Immature natural killer cell (primary cell): ENCODE measurements at places on chromosomes 2 and 18. TPM values are rescaled to one million over a fixed set of nuclear protein-coding genes. Genes with fewer than 3 reads are reported as not detected.

DNA sequence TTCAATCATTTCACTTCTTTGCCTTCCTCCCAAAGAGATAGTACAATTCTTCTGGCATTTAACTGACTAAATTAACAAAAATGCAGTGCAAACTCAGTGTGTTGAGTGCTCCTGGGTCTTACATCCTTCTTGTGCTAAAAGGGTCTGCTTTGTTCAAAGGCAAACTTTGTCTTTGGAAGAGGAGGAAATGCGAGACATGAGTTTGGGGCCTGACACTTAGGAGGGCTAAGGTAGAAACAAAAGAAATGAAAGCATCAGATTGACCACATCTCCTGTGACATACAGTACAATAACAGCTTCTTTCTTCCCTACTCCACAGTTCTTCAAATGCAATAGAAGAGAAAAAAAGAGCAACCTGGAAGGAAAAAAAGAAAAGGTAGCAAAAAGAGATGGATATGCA is 161.7 kb downstream of the CNTNAP5 start:
- no peak overlapping the region for H3K27ac ChIP-seq
- peaks cover 5% of the 10 kb centered on the region for H3K36me3 ChIP-seq
- H3K4me1 ChIP-seq: no peaks in the 10 kb centered on the region
- no peak for DNase-seq
- H3K4me3 ChIP-seq: no peak overlapping the region
- H3K27me3 ChIP-seq: no peaks in the 10 kb centered on the region

GRCh38 chr2:69041214-69041613 is 28.2 kb downstream of the ANTXR1 start:
- H3K4me3 ChIP-seq: no peak overlapping the region
- H3K36me3 ChIP-seq: no peaks in the 10 kb centered on the region
- H3K4me1 ChIP-seq: no peaks in the 10 kb centered on the region

DNA sequence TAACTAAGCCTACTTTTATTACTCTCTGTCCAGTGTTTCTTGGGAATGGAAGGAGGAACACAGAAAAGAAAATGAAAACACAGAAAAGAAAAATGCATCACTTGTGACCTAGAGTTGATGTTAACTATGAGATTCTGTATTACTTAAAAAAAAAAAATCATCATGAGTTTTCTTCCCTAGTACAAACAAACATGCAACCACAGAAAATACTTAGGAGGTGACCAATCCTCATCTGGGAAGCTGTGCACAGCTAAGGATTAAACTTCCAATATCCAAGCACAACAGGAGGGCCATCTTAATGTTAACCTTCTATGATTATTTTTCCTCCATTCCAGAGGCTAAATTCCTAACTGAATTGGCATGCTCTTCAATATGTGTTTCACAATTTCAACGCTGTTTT is 1140.4 kb downstream of the LRP1B start:
- H3K4me3 ChIP-seq: no peak overlapping the region
- H3K27me3 ChIP-seq: no peaks in the 10 kb centered on the region
- no peak overlapping the region for H3K27ac ChIP-seq
- H3K36me3 ChIP-seq: no peaks in the 10 kb centered on the region

DNA sequence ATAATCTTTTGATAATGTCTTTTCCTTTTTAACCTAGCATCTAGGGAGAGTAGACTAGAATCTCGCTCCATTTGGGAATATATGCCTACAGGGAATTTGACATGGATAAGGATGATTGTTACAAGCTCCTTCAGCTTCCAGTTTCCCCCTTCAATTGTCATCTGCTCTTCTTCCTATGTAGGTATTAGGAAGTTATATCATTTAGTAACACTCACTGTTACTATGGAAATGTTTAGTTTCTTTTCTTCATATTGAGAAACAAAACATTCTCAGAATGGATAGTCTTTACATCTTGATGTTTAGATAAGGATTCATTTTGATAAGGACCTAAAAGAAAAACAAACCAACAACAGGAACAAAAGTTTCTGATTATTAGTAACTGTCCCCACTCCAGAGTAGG is 127.6 kb downstream of the PHLPP1 start:
- H3K36me3 ChIP-seq: no peaks in the 10 kb centered on the region
- no peak for DNase-seq
- no peak overlapping the region for H3K4me3 ChIP-seq
- no peak overlapping the region for H3K27ac ChIP-seq
- H3K27me3 ChIP-seq: peaks cover 2% of the 10 kb centered on the region

DNA sequence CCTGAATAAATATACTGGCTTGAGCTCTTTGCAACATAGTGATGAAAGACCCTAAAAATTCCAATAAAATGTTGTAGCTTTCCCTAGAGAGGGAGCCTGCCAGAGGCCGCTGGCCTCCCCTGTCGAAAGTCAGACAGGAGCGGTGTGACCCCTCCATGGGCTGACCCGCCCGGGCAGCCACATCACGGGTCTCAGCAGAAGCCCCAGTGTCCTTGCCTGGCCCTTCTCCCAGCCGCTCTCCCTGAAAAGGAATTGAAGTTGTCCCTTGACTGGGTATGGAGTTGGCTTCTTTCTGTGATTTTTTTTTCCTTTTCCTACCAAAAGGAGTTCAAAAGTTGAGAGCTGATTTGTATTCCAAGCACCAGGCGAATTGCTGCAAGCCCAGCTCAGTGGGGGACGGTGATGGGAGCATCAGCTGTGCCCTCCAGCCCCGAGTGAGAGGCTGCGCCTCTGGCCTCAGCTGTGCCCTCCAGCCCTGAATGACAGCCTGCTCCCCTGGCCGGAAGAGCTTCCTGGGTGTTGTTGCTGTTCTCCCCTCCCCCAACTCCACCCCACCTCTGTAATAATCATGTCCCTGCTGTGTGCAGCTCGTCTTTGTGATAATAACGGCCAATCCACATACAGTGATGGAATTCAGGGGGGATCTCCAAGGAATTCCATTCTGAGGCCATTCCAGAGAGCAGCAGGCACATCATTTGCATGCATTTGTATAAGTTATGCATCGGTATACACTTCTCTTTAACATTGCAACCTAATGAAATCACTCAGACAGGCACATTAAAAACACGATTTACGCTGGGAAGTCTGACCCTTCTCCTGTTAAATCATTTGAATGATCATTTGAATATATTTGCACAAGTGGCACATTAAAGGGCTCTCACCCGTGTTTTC is 501.0 kb downstream of the EIPR1 start:
- H3K36me3 ChIP-seq: no peaks in the 10 kb centered on the region
- no peak for DNase-seq
- no peak overlapping the region for H3K4me3 ChIP-seq
- H3K27me3 ChIP-seq: no peaks in the 10 kb centered on the region

DNA sequence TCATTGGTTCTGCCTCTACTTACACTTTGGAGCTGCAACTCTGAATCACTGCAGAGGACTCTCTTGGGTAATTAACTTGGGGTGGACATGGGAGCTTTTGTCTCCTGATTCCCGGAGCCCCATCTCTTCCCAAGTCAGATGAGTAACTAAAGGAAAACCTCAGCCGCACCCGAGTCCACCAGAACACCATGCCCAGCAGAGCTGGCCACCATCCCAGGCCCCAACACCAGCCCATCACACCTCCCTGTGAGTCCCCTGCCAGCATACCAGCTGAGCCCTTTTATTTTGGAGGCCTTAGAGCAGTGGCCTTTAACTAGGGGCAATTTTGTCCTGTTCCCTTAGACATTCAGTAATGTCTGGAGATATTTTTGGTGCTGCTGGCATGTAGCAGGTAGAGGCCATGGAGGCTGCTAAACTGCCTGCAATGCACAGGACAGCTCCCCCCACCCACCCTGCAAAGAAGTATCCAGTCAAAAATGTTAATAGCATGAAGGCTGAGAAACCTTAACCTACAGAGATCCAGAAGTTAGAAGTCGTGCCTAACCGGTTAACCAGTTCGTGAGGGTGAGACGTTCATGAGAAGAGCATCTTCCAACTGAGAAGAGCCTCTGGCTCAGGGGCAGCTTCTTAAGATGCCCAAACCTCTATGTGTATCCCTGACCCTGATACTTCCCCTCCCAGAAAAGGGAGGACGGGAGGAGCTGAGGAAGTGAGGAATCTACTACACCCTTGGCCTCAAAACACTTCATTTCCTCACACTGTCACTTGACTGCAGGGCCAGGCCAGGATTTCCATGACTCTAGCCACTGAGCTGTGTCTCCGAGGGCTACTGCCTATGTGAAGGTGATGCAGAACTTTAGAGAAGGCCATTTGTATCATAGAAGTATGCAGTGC is 139.9 kb upstream of the EPAS1 start:
- H3K27me3 ChIP-seq: peaks cover 3% of the 10 kb centered on the region
- H3K27ac ChIP-seq: no peak overlapping the region
- H3K4me3 ChIP-seq: no peak overlapping the region
- peaks cover 26% of the 10 kb centered on the region for H3K36me3 ChIP-seq
- DNase-seq: no peak
- no peaks in the 10 kb centered on the region for H3K4me1 ChIP-seq

DNA sequence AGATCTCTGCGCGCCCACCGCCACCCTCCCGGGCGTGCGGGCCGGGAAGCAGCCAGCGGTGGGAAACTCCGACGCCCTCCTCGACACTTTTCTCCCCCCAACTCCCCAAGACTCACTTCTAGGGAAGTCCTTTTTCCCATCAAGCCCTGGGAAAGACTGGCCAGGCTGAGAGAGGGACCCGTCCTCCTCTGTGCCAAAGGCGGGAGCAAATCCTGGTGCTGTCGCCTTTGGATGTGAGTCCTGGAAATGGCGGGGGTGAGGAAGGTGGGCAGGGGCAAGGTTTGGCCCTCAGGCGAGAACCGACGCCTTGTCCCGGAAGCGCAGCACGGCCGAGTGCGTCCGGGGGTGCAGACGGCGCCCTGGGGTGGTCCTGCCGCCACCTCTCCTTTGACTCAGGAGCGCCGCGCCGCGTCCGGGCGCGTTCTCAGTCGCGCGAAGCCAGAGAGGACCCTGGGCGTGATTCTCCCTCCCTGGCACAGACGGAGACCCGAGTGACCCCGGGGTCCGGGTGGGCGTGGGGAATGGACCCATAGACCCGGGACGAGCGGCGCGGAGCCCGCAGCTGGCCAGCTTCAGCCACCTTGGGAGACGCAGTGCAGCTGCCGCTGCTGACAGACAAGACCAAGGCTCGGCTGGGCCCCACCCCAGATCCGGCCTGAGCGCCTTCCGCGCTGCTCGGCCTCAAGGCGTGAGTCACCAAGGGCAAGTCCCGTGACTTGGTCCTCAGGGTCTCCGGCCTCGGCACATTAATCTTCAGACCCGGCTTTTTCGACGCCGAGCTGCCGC is 3.5 kb upstream of the LBX2 start:
- H3K27me3 ChIP-seq: peaks cover 16% of the 10 kb centered on the region
- peak overlapping the region; percentile 78 for H3K27ac ChIP-seq
- peaks cover 73% of the 10 kb centered on the region for H3K4me1 ChIP-seq
- DNase-seq: peak; percentile 64

GRCh38 chr2:140472676-140473075 is 1658.1 kb downstream of the LRP1B start:
- no peak overlapping the region for H3K4me3 ChIP-seq
- no peaks in the 10 kb centered on the region for H3K4me1 ChIP-seq
- no peaks in the 10 kb centered on the region for H3K27me3 ChIP-seq
- no peak for DNase-seq

GRCh38 chr2:31230751-31231150 is 3.2 kb upstream of the EHD3 start:
- DNase-seq: no peak
- H3K27me3 ChIP-seq: peaks cover 8% of the 10 kb centered on the region
- no peaks in the 10 kb centered on the region for H3K36me3 ChIP-seq
- H3K27ac ChIP-seq: no peak overlapping the region
- no peak overlapping the region for H3K4me3 ChIP-seq

- no peak overlapping the region for H3K27ac ChIP-seq
- H3K27me3 ChIP-seq: peaks cover 2% of the 10 kb centered on the region
- no peak overlapping the region for H3K4me3 ChIP-seq
- no peaks in the 10 kb centered on the region for H3K4me1 ChIP-seq
- no peaks in the 10 kb centered on the region for H3K36me3 ChIP-seq
Measured at GRCh38 chr2:132538331-132538855, 121.8 kb downstream of the GPR39 start.

DNA sequence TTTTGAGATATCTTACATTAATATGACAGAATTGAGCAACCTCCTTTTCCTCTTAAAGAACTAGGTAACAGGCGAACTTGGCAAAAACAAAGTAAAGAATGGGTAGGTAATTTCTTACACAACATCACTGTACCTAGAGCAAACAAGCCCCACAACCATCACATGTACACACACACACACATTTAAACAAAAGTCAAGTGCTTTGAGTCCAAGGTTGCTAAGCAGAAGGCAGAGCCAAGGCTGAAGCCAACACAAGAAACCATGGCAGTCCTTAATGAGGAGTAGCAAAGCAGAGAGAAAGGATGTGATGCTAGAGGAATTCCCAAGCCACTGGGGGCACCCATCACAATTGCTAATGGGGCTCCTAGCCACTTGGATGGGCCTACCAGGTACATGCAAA is 164.1 kb downstream of the PAX3 start:
- DNase-seq: no peak
- no peaks in the 10 kb centered on the region for H3K4me1 ChIP-seq
- no peaks in the 10 kb centered on the region for H3K27me3 ChIP-seq
- H3K4me3 ChIP-seq: no peak overlapping the region
- no peaks in the 10 kb centered on the region for H3K36me3 ChIP-seq
- no peak overlapping the region for H3K27ac ChIP-seq

GRCh38 chr2:63699549-63699839 is 110.7 kb downstream of the MDH1 start:
- no peaks in the 10 kb centered on the region for H3K27me3 ChIP-seq
- DNase-seq: no peak
- no peak overlapping the region for H3K4me3 ChIP-seq

GRCh38 chr2:119156891-119157773 is 1.4 kb downstream of the C1QL2 start:
- DNase-seq: no peak
- H3K36me3 ChIP-seq: no peaks in the 10 kb centered on the region
- peaks cover 13% of the 10 kb centered on the region for H3K27me3 ChIP-seq
- H3K27ac ChIP-seq: no peak overlapping the region
- H3K4me1 ChIP-seq: no peaks in the 10 kb centered on the region
- no peak overlapping the region for H3K4me3 ChIP-seq

DNA sequence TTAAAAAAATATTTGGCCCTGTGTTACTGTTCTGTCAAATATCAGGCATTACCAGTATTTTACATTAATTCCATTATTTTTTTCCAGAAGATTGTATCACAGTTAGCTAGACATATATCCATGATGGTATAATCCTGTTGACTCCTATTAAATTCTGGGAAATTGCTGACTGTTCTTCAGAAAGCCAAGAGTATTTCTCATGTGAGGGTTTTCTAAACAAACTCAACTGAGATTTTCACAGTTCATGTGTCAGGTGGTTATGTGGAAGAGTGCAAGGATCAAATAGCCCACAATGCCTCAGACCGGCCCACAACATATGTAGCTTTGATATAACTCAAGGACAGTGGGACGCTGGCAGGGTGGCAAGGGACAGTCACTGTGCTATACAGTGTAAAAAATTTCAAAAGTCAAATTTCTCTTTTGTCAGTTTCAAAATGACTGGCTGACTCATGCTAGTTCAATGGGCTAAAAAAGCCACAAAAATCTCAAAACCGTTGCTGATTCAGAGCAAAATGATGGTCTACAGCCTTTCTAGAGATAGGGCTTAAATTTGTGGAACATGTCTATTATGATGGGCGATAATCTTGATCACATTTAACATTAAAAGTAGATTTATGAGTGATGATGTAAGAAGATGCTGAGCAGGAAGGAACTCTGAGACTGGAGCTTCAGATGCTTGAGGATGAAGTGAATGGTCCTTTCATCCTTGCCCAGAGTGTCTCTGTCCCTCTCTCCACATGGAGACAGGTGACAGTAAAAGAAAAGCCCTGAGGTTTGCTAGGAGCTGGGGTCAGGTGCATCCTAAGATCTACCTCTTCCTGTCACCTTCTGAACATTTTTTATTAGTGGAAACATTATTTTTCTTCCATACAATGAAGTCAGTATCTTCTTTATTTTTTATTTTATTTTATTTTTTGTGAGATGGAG is 175.8 kb upstream of the PIEZO2 start:
- H3K4me1 ChIP-seq: no peaks in the 10 kb centered on the region
- H3K4me3 ChIP-seq: no peak overlapping the region
- H3K27me3 ChIP-seq: peaks cover 3% of the 10 kb centered on the region
- H3K27ac ChIP-seq: no peak overlapping the region
- DNase-seq: no peak

Gene ZNF521
- polyA plus RNA-seq: not detected

Gene PDE1A
- 2.6 TPM for polyA plus RNA-seq

Gene SULT1C4
- not detected for polyA plus RNA-seq
